ENCODE measurements at places on chromosomes 2 and 18. TPM values are rescaled to one million over a fixed set of nuclear protein-coding genes. Genes with fewer than 3 reads are reported as not detected.

Gene FAM110C
- total RNA-seq: not detected

Gene SIX3
- not detected for total RNA-seq

Gene ARMC9
- 15.2 TPM for total RNA-seq

DNA sequence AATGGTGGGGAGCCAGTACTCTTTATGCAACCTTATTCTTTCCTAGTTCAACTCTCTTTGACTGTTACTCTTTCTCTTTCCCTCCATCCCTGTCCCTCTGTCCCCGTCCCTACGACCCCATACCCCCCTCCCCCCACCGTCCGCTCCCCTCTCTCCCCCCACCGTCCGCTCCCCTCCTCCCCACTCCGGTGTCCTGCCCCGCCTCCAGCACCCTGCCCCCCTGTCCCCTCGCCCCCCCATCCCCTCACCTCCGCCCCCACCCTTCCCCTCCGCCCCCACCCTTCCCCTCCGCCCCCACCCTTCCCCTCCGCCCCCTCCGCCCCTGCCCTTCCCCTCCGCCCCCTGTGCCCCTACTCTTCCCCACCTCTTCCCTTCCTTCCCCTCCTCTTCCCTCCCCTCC lies 128.4 kb downstream of the LPIN1 start:
- peak; percentile 11 for DNase-seq

DNA sequence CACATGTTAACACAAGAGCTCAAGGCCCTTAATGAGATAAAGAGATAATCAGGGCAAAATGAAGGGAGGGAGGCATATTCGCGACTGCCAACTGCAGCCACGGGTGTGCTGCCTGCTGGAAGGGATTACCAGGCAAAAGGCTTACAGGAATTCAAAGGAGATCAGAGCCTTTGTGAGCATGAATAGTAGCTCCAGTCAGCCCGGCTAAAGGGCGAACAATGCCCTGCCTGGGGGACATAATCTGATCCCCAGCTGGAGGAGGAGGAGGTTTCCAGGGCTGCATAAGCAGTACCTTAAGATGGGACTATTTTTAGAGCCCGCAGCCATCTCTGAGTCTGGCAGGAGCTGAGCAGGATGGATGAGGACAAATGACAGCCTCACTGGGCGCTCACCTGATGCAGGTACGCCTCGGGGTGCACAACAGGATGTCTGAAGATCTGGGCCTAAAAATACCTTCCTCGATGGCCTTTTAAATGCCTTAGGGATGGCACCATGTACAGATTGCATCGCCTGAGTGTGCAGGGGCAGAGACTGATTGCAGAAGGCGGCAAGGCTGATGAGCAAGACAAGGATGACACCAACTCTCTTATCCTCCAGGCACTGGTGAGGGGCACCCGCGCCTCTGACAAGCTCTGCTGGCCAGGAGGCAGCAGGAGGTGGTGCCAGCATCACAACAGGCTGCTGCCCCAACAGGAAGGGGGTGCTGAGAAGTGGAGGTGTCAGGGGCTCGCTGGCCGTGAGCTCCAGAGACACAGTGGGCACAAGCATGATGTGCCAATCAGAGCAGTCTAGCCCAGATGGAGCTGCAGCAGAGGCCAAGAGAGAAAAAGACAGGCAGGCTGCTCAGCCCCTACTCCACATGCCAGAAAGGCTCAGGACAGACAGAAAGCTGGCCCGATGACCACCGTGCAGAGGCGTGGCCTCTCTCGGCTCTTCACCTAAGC lies 111.4 kb downstream of the EIPR1 start:
- no peak for DNase-seq

GRCh38 chr2:127072970-127073369 lies 34.0 kb downstream of the BIN1 start:
- no peak for DNase-seq

Gene FSHR
- not detected for total RNA-seq

Gene ANTXR1
- total RNA-seq: 30.8 TPM

DNA sequence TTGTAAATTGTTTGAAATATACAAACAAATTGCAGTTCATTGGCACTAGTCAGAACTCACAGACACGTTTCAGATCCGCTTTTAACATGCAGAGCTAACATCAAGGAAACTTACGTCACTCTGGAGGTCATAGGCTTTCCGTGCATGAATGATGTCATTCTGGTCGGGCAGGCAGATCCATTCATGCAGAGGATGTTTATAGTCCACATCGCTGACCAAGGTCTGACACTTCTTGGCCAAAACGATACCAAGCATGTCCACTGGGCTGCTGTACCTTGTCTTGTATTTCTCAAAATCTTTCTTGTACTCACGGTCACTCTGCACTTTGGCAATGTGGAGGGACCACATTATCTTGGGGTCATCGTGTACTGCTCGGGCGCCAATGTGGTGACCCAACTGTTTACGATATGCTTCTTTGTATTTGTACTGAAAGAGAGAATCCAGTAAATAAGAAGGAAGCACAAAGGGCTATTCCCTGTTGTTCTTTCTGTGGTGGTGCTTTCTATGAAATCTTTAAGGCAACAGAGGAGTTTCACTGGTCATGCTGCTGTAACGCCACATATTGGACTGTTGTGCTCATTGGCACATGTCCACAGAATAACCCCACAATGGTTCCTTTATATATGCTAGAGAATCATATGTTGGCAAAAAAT lies 114.8 kb downstream of the NEB start:
- no peak for DNase-seq

Gene STK17B
- total RNA-seq: 41.5 TPM

GRCh38 chr2:137924019-137924418 lies 40.3 kb upstream of the HNMT start:
- no peak for DNase-seq

DNA sequence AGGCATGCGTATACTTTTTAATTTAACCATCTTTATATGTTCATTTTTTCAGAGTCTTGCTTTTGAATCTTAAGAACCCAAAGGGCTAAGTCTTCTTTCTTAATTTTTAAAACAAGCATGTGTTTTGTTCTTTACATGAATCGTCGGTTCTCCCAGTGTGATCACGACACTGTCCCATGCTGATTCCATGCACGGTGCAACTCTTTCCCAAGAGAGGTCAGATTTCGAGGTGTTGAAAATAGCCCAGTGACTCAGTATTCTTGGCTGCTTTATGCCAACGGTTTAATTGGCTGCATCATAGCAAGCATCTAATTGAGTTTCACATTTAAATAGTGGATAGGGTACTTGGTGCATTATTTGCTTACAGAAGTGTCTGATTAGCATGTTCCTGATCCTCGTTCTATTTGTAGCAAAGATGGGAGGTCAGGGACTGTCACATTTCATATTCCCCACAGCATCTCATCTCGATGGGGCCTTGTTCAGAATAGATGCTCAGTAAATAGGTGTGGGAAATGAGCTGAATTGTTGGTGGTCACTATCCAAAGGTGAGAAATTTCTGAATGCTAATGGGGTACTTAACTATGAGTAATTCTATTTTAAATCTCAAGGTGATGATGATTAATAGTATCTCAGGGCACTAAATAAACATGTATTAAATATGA lies 2.8 kb downstream of the NPAS2 start:
- DNase-seq: no peak

DNA sequence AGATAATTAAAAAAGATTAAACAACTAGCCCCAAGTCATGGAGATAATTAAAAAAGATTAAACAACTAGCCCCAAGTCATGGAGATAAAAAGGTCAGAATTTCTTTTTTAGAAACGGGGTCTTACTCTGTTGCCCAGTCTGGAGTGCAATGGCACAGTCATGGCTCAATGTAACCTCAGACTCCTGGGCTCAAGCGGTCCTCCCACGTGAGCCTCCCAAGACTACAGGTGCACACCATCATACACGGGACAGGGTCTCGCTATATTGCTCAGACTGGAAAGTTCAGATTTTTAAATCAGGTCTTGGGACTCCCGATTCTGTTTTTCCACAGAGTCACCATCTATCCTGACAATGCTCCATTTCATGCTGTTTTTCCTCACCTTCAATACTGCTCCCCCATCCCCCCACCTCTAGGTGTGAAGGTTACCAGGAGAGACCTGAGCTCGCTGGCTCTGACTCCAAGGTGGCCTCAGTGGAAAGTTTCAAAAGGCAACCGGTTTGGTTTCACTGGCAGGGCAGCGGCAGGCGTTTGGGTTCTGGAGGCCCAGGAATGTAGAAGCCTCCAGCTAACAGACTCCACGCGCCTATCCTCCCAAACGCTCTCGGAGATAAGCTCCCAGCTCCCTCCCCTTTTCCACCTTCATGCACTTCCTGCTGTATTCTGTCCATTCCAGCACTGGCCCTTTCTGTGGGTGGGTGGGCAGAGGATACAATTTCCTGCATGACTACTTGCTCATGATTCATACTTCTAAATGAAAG lies 2.9 kb upstream of the SEMA4C start:
- DNase-seq: no peak

Gene AGXT
- total RNA-seq: not detected

GRCh38 chr2:241506793-241507429 lies 1.5 kb downstream of the STK25 start:
- peak; percentile 29 for DNase-seq

Gene CXCR2
- total RNA-seq: not detected

- DNase-seq: no peak
These were observed 11.3 kb upstream of the SPATA3 start for GRCh38 chr2:230984393-230985220.

DNA sequence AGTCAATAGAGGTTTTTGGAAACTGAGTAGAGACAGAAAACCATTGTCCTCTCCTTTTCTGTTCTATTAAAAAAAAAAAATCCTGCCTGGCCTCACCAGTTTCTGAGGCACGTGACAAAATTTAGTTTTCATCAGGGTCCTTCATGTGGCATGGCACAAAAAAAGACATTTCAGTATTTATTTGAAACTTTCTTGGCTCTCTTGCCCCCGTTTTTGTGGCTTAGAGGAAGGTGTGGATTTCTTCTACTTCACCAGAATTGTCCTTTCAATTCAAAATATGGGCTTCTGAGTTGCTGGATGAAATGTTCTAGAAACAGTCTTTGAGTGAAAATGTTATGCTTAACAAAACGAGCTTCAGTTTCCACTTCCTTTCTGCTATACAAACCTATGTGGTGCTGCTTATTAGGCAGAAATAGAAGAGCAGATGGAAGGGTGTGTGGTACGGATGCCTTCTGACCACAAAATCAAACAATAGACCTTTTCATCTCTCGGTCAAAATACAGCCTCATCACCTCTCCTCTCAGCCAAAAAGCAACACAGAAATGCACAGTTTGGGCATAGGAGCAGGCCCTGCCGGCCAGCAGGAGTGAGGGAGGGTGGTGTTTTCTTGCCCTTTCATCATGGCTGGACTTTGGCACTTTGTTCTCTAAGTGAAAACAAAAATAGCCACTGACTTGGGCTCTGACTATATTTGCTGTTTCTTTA lies 89.2 kb downstream of the SH3RF3 start:
- DNase-seq: peak; percentile 59

DNA sequence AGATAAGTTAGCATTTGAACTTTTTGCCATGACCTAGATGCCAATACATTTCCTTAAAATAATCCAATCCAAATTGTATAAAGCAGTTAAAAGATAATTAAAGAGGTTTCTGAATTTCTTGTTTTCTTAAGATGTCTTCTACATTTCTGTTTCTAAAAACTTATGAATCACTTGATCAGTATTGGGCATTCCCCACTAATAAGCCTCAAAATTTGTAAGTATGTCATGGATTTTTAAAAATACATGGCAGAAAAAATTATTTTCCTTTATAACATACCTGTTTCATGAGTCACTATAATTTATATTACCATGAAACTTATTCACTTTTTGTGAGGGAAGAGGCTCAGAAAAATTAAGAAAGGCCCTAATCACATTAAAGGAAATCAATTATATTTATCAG lies 90.3 kb upstream of the TFPI start:
- DNase-seq: no peak

Gene TAF4B
- total RNA-seq: 2.7 TPM

GRCh38 chr2:29697181-29697580 lies 224.2 kb downstream of the ALK start:
- peak; percentile 17 for DNase-seq

- no peak for DNase-seq
These were observed 675.9 kb downstream of the DPP10 start for GRCh38 chr2:115118306-115118705.

Measured in SJSA1 (cell line).